AG04450 (cell line): ENCODE measurements at places on chromosomes 5 and 9.

DNA sequence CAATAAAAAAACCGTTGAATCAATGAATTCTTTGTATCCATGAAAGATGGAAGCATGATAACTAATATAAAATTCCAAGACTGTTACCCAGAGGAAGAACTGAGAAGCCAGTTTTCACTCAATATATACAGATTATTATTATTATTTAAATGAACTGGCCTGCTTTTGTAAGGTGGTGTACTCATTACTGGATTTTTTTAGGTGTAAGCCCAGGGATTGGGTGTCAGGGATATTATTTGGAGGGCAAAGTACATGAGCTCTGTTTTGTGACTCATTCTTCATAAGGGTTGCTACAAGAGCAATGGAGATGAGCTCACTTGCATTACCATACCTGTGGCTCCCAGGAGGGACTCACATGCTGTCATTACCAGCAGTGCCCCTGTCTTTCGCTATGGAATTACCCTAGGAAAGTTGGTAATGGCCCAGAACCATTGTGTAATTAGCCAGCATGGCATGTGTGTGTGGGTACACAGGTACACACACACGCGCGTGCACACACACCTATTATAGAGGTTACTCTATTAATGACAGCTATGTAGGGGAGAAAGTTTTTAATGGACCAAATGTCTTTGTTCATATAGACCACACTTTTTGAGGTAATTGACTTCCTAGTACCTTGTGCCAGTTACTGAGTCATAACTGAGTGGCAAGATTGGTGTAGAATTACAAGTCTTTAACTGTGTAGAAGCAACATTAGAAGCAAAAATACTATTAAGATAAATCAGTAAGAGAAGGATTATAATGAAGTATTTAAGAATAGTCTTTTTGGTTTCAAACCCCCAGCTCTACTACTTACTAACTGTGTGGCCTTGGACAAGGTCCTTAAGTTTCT, 143.4 kb downstream of the GDNF start:
- no peak for DNase-seq

GRCh38 chr9:83061990-83062650, 822 bp downstream of the RASEF start:
- DNase-seq: no peak

DNA sequence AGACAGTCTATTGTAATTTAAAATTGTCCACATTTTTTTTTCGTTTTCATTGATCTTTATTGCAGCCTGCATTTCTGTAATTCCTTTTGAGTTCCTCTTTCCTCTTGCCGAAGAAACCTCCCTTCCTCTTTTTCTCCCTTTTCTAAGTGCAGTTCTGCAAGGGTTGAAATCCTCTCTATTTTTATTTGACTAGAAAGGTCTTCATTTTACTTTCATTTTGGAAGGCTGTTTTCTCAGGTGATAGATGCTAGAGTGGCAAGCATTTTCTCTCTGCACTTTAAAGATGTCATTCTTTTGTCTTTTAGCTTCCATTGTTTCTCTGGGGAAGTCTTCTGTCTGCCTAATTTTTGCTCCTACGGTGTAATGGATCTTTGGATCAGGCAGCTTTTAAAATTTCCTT, 248.5 kb downstream of the SMARCA2 start:
- DNase-seq: no peak

GRCh38 chr5:82562696-82563240, 284.6 kb upstream of the RPS23 start:
- DNase-seq: no peak

- no peak for DNase-seq
These were observed 92.5 kb downstream of the ROR2 start for GRCh38 chr9:91857291-91858212.

- peak; percentile 83 for DNase-seq
These were observed 124.4 kb downstream of the C9orf50 start for GRCh38 chr9:129496473-129497004.

GRCh38 chr5:140135127-140135526, 9.4 kb downstream of the IGIP start:
- DNase-seq: no peak

GRCh38 chr5:72501488-72501887, 5.7 kb downstream of the ZNF366 start:
- no peak for DNase-seq

DNA sequence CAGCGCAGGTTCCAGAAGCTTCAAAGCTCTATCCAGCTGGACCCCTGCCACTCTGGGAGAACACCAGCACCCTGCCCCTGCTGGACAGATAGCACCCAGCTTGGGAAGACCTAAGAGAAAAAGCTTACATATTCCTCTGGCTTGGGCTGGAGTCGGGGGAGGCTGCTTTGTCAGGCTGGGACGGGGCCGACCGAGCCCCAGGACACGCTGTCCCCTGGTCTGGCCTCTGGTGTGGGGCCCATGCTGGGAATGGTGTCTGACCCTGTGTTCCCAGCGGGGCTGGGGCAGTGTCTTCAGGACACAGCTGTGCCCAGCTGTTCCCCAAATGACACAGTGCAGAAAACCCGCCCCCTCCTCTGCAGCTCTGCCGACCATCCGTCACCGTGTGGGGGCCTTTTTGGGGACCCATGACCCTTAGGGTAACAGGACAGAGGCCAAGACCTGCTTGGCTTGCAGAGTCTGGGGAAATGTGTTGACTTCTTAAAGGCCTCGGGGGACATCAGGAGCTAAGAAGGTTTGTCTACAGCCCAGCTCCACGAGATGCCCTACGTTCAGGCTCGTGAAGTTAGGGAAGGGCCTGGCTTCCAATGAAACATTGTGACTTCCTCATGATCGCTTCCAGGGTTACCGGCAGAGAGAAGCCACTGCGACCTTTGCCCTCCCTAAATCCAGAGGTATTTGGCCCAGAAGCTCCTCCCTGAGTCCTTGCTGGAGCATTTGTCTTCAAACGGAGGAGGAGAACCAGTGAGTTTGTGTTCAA, 20.4 kb upstream of the SLC2A6 start:
- DNase-seq: no peak

- DNase-seq: no peak
These were observed 368.0 kb upstream of the WWC1 start for GRCh38 chr5:167923396-167923795.

GRCh38 chr5:169763376-169764017, 126.4 kb downstream of the DOCK2 start:
- no peak for DNase-seq

GRCh38 chr9:91033797-91034196, 232.2 kb downstream of the SYK start:
- no peak for DNase-seq

DNA sequence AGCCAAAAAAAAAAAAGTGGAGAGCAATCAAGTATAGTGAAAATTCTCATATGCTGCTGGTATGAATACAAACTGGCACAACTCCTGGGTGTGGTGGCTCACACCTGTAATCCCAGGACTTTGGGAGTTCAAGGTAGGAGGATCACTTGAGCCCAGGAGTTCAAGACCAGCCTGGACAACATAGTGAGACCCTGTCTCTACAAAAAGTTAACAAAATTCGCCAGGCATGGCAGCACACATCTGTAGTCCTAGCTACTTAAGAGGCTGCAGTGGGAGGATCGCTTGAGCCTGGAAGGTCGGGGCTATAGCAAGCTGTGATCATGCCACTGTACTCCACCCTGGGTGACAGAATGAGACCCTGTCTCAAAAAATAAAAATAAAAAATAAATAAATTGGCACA, 51.7 kb downstream of the FNIP1 start:
- DNase-seq: no peak

DNA sequence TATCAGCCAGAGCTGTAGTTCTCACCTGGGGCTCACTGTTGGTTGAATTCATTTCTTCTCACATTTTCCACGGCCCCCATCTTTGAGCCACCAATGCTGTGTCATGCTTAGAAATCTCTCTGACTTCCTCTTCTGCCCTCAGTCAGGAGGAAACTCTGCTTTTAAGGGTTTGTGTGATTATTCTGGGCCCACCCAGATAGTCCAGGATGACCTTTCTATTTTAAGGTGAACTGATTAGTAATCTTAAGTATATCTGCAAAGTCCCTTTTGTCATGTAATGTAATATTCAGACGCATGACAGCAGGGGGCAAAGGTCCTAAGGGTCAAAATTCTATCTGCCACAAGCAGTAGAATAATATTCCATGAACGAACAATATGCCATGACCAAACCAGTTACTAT, 88.4 kb downstream of the AK8 start:
- DNase-seq: no peak

GRCh38 chr9:23826120-23826629, at the start of gene ELAVL2:
Gene ELAVL2, minus strand, starts transcription at chr9:23826240. Its CDS starts 64,006 bp downstream, at chr9:23762234.
- peak; percentile 79 for DNase-seq
